ENCODE measurements at places on chromosomes 12 and 14.

- DNase-seq, result no peak
Measured at GRCh38 chr14:22506778-22507351, 82.2 kb downstream of the DAD1 start.

DNA sequence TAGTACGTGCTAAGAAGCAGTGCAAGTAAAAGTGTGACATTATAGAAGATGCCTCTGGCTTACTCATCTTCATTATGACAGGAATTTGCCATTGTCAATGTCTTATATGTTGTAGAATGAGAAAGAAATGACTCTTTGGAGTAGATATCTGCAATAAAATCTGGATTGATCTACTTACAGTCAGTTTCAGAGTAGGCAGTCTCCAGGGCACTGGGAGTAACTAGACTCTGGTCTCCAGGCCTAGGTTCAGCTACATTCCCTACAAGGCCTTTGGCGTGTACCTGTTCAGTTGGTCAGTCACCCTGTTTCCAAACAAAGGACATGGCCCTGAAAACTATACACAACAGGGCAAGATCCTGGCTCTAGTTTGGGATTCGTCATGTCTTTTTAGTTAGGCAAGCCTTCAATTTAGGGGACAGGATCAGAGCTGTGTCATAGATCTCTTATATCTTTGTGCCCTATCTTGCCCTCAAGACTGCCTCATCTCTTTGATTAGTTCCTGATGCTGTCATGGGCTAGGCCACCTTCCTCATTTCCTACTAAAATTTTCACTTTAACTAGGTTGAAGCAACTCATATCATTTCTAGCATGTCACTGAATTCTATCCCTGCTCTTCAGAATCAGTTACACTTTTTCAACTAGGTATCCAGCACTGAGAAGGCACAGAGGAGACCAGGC lies 410.0 kb downstream of the RAD51B start:
- no peak for DNase-seq

- no peak for DNase-seq
Measured at GRCh38 chr12:124557518-124558223, 9.7 kb downstream of the NCOR2 start.

DNA sequence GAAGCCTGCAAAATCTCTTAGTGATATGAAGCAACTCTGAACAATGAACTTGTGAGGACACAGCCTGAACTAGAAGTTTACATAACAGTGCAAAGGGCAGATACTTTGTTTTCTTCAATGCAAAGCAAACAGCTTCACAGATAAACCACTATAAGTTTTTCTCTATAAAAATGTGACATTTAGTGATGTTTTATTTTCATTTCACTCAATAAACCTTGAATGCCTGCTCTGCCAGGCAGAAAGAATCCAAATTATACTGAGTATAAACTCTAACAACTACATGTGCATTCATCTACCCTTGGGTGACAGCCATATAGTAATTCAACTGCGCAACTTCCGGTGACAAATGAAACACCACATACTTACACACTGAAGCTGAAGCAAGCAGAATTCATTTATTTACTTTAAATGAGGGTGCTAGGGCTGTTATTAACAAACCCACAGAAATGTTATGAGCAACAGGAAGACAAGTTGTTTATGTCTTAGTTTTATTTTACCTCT lies 10.3 kb downstream of the DCP1B start:
- DNase-seq, result no peak

DNA sequence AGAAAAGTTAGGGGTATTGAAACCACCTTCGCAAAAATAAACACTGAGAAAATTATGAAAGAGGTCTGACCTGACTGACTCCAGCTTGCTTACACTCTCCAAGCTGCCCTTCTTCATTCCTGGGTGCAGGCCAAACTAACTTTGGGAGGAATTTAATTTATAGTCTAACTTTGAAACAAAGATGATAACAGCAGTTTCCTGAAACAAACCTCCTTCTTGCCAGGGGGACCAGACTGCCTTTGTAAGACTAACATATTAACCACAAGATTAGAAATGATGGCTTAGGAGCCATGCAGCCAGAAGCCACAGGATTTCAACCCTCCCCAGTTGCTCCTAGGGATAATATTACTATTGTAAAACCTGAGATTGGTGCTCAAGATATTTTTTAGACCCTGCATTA lies 13.8 kb upstream of the EEA1 start:
- DNase-seq, result no peak

DNA sequence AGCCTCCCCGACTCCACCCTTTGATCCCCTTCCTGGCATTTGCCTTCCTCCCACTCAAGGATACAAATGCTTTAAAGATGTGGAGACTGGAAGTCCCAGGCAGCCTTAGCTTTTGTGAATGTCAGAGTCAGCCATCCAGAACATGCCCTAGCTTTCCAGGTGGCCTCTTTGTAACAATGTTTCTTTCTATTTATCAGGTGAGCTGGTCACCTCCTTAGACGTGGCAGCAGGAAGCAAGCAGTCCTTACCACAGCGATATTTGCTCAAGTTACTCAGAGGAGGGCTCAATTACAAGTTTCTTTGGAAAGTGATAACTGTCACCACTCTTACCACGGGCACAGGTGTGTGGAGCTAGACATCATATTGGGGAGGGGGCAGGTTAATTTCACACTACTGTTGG lies 4.9 kb downstream of the GALNT6 start:
- DNase-seq, result no peak

GRCh38 chr12:11810206-11810545 lies 160.7 kb downstream of the ETV6 start:
- DNase-seq, result no peak

GRCh38 chr12:68939505-68939904 lies 6.5 kb upstream of the CPM start:
- DNase-seq, result no peak

GRCh38 chr12:1171657-1172408 lies 180.8 kb downstream of the ERC1 start:
- DNase-seq, result no peak

DNA sequence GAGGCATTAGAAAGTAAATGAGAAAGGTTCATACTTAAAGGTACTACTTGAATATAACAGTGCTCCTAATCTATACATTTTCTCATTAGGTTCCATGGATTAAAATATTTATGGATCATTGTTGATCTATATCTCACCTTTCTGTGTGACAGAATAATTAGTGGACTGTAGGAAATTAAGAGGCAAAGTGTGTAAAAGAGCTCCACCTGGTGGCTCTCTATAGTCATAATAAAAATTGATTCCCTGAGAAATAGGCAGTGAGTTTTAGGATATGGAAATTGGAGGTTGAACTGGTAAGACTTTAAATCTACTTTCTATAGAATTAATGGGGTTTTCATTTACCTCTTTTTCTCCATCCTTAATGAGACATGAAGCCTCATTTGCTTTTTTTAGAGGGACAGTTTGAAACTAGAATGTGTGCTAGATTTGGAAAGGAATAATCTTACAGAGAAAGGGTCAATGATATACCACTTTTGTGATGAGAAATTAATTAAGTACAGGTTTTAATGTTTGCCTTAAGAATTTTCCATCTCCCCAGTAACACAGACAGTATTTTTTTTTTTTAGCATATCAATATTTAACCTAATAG lies 11.8 kb upstream of the DERA start:
- no peak for DNase-seq

DNA sequence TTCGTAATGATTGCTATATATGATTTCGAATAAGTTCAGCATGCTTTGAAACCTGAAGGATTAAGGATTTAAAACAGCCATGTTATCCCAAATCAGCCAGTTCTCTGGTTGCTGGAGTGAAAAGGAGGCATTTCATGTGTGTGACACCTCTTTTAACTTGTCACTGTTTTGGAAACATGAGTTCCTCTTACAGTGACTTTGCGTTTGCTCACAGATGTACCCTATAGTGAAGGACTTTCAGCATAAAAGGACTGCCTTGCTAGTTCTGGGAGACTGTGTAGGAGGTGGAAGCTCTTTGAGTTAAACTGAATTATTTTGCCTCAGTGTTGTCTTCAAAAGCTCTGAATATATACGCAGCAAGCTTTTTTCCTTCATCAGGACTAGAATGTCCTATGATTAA lies 7.6 kb downstream of the RNASE11 start:
- no peak for DNase-seq

DNA sequence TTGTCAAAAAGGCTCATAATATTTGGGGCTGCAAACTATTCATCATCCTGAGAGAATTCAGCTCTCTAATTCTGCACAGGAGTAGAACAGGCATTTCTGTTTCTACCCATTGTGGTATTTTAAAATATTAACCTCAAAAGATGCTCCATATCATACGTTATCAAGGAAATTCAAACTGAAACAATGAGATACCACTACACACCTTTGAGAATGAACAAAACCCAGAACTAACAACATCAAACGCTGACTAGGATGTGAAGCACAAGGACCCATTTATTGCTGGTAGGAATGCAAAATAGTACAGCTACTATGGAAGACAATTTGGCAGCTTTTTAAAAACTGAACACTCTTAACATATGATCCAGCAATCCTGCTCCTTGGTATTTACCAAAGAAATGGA lies 171.8 kb downstream of the DUSP6 start:
- no peak for DNase-seq

DNA sequence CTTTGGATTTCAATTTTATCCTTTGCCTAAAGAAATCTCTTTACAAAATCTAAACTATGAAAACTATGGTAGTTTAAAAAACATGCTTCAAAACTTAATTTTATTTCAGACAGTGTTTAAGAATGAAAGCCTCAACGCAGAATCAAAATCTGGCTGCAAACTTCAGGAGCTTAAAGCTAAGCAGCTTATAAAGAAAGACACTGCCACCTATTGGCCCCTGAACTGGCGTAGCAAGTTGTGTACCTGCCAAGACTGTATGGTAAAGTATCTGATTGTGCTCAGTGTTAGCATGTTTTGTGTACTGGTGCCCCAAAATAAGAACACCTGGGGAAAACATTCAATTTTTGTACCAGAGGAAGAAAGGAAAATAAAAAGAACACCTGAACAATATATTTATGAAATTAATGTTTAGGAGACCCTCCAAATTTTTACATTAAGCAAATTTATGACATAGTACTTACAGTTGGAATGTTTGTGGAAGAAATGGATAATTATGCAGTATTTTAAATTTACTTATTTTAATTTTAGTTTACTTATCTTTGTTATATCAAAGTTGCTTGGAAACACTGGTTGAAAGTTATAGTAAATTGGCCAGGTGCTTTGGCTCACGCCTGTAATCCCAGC lies 12.2 kb downstream of the UBR7 start:
- DNase-seq, result no peak

GRCh38 chr12:128365032-128365431 lies 98.1 kb downstream of the TMEM132C start:
- no peak for DNase-seq

- DNase-seq, result no peak
Measured at GRCh38 chr14:98700748-98701147, 571.2 kb downstream of the BCL11B start.

- DNase-seq, result no peak
Measured at GRCh38 chr12:45669792-45670191, 59.7 kb upstream of the ARID2 start.

GRCh38 chr14:105883066-105884005 lies 357.0 kb downstream of the TMEM121 start:
- no peak for DNase-seq

- DNase-seq, result no peak
Measured at GRCh38 chr14:103144085-103144484, 20.8 kb downstream of the TNFAIP2 start.

DNA sequence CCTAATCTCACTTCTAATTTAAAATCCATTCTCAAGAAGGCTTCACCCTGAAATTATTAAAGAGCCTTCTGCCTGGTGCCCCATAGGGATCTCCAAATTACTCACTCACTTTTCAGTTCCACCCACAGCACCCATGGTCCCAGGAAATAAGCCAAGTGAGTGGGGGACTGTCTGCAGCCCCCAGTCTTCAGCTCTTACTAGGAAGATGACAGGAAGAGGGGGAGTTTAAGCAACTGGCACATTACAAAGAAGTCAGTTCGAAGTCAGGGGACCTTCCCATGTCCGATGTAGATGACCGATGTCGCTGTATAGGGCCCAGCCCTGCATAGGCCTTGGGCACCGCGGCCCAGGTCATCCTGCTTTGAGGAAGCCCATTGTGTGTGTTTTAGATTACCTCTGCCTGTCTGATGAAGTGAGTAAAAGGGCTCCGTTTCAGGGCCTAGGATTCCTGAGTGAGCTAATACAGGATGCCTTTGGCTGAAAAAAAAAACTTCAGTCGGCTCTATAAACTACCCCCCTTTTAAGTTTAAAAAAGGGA lies 1.9 kb downstream of the ACTN1 start:
- DNase-seq, result no peak
